Activated CD8-positive, alpha-beta memory T cell treated with anti-CD3 and anti-CD28 coated beads, Interleukin-2, amount 50 U/mL, for 4 hours (primary cell): ENCODE measurements at places on chromosomes 1 and 21.

DNA sequence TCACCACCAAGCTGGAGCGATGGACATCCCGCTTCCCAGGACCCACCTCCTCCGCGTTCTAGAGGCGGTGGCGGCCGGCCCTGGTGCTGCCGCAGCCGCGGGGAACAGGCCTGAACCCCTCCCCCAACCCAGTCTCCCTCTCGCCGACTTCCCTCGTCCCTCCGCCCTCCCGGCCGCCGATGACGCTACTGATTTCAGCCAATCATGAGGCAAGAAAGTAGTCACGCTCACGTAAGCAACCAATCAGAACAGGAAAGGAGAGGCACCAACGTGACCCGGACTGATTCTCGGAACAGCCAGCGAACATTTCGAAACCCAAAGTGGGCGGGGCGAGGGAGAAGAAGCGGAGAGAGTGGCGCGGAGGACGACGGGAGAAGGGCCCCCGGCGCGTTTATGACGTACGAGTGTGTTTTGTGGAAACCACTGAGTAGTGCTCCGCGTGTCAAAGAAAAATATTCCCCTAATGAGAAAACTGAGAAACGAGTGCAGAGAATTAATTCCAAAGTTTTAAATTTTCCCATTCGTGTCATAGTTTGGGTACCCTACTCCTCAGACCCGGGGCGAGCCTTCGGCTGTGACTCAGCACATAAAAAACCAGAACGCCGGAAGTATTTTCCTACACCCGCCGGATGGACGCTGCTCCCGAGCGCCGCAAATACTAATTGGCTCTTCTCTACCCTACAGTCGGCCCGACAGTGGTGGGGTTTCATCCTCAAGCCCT is at the start of gene NRDC:
NRDC (minus strand) TSS at position 112 of the 721 bp plus-strand sequence. CDS start 112 bp downstream, outside the sequence.
- peak; percentile 99 for DNase-seq

- DNase-seq, result no peak
These were observed 70.6 kb upstream of the CHRM3 start for GRCh38 chr1:239315631-239316217.

DNA sequence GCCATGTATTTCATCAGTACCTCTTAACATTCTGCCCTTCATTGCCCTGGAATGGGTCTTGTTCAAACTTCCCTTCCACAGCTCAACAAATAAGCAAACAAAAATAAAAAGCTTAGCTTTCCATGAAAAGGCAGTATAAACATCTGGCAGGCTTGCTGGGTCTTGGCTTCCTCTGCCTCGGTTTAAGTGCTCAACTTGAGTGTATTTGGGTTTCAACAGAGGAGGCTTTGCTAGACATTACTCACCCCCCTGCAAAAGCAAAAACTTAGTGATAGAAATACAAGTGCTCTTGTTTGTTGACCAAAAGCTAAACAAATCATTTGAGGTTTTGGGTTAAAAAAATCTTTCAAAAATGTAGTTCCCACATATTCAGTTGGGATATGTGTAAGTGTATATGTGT is 518.5 kb downstream of the PLPP3 start:
- no peak for DNase-seq

DNA sequence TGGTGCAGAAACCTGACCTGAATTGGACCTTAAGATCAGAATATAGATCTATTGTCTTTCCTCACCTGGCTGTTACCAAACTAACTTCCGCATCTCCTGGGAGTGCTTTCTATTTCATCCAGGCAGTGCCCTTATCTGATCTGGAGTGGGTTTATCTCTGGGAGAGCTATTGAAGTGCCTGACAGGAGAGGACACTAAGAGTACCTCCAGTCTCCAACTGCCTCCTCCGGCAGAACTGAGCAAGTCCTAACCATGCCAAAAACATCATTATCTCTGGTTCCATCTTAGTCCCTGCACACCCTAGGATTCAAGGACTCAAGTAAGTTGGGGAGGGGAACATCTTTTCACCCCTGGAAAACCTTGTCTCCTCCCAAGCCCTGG is 12.4 kb upstream of the KCNJ15 start:
- DNase-seq, result no peak

DNA sequence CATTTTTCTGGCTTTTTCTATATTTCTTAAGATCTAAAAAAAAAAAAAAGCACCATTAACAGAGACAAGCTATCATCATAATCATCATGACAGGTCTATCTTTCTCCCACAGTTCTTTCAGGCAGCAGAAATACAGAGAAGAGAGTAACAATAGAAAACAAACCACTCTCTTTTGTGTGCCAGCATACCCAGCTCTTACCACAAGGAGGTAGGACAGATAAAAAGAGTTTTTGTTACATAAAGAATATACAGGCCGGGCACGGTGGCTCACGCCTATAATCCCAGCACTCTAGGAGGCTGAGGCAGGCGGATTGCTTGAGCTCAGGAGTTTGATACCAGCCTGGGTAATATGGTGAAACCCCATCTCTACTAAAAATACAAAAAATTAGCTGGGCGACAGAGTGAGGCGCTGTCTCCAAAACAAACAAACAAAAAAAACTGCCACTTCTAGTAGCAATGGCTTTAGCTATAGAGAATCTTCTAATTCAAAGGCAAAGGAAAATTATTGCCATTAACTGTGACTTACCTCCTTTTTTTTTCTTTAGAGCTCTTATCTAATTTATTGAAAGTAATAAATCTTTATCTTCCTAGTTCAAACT is 39.7 kb downstream of the ANKRD13C start:
- DNase-seq, result no peak

DNA sequence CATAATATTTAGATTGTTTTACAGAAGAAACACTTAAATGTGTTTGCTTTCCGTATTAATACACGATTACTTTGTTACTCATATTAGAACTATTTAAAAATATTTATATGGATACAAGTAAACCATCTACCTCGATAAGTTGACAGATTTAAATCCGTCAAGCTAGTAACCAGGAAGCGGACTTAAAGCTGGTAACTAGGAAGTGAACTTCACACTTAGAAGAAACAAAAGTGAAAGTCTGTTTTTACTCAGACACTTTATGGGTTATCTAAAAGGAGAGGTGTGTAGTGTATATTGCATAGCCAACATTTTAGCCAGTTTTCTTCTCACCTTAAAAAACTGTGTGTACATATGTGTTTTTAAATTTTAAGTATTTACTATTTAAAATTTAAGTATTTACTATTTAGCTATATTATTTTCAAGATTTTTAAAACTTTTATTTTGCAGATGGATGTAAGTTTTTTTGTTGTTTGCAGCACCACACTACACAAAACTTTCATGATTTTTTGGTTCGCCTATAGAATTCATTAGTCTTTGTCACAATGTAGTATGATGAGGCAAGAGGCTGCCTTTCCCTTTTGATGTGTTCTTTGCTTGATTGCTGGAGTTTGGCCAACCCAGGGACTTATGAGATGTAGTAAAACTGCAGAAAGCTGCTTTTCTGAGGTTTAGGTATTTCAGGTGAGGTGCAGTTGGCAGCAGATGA is 2.7 kb downstream of the USP25 start:
- no peak for DNase-seq

DNA sequence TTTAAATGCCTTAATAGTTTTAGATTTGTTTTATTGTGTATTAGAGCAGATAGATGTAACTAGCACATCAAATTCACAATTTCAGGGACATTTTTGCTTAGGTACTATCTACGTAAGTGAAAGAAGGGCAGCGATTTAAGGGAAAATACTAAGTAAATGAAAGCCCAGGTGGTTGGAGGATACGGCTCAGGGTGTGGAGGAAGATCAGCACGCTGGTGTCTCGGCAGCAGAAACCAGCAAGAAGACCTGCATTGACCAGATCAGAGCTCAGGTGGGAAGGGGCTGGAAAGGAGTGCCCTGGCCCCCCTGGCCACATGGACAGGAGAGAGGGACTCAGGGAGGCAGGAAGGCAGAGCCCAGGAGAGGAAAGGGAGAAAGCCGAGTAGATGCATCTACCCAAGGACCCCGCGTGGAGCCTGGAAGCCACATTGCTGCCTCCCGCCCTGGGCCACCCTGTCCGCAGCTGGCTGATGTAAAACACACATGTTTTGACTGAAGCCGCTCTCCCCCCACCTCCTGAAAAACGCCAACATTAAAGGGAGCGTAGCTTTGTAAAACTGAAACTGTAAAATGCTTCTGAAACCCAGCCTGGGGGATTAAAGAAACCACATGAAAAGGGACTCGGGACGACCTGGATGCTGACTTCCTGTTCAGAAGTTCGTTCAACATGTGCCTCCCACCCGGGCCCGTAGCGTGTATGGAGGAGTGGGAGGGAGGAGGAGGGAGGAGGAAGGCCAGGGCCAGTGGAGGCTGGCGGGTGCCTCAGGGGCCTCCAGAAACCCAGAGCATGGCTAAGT is 72.6 kb upstream of the TARDBP start:
- no peak for DNase-seq

DNA sequence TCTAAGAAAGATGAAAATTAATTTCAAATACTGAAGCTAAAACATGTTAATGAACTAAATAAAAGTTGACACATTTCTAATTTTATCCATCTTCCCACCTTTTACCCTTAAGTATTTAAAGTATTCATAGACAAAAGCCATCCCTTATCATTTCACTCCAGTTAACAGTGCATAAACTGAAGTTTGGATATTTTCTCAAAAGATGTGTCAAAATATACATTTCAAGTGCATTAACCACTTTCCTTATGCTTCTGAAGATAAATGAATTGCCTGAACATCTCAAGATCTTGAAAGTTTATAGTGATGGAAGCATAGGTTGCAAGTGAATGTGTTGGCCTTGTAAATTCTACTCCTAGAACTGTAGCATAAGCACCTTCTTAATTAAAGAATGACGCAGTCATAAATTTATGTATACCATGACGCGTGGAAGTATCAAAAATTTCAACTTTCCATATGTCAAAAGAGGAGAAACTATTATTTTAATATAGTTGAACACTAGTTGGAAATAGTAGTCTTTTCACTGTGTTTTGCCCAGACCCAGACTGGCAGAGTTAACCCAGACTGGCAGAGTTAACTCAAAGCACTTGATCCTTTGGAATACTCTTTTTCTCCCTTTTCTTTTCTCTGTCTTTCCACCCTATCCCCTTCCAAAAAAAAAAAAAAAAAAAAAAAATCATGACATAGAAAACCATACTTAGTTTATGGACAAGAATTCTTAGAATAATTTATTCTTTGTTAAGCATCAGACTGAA is 282.6 kb upstream of the C1orf105 start:
- no peak for DNase-seq

DNA sequence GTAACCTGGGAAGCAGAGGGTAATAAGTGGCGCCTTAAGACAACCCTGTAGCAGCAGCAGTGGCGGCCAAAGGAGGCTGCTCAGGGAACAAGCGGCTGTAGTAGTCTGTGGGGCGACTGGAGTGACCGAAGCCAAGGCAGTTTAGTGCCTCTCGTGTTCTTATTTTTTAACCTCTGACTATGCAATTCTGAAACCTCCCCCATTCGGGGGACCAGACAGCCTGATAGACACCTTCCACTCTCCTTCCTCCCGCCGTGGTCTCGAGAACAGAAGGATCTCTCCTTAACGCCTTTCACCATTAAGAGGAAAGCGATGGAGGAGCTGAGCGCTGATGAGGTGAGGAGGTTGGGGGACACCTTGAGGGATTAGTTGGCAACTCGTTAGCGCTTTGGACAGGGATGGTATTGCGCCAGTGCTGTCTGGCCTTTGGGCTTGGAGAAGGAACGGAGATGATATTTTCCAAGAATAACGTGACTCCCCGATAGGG is 644 bp downstream of the UBE4B start:
- no peak for DNase-seq

DNA sequence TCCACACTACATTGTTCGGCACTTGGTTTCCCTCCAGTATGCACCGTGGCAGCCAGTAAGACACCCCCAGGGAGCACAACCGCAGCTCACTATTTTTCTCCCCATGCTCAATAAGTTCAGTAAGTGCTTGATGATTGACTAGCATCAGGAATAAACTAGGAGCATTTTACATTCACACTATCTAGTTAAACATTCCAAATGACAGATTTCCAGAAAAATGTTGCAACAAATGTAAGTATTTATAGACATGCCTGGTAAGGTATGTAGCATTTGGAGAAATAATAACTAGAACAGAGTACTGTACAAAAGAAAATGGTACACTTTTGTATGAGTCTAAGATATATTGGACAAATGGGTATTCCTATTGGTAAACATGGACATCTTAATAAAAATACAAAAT is 92.9 kb downstream of the SLC45A1 start:
- no peak for DNase-seq

- no peak for DNase-seq
These were observed 125.1 kb downstream of the MRPS6 start for GRCh38 chr21:34198231-34199120.

GRCh38 chr1:112030157-112030556 is 40.7 kb upstream of the KCND3 start:
- DNase-seq, result no peak

- peak; percentile 33 for DNase-seq
These were observed 251.6 kb downstream of the AKT3 start for GRCh38 chr1:243598433-243598832.

- no peak for DNase-seq
These were observed 2.3 kb upstream of the CELA2A start for GRCh38 chr1:15454256-15454655.

- no peak for DNase-seq
These were observed 30.1 kb upstream of the PLD5 start for GRCh38 chr1:242554577-242554976.

DNA sequence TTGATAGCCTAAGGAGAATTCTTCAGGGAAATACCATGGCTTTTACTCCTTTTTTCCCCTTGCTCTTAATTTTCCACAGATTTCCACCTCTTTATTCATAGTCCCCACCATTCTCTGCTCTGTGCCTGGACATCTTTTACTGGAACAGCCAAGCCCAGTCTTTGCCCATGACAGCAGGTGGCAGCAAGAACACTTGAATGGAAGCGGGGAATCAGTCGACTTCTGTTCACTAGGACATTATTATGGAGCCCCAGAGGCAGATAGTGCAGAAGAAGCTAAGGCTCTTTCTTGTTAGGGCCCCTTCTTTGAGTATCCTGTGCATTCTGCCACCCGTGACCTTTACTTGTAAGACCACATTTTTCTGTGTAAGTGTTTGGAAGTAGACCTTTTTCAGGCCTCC is 6.3 kb downstream of the OR14I1 start:
- no peak for DNase-seq

GRCh38 chr1:157047062-157047410 is 1.5 kb upstream of the ARHGEF11 start:
- DNase-seq, result no peak

DNA sequence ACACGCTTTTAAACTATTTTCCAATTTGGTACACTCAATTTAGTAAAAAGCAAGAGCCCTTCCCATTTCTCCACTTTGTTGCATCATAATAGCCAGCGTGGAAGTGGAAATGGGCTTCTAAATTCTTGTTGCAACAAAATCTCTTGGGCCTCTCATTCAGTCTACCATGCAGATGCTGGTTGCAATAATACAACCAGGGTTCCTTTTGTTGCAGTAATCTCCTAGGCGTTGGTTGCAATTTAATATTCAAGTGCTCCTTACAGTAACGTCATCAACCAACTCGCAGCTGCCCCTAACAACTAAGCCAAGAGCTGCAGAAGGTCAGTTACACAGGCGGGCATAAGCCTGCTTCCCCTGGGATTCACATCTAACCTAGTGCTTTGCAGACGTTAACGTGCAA is 2.7 kb upstream of the HDGF start:
- no peak for DNase-seq

GRCh38 chr1:162847839-162848453 is 13.0 kb downstream of the CCDC190 start:
- peak; percentile 83 for DNase-seq

- DNase-seq, result no peak
These were observed 68.5 kb upstream of the ZBTB18 start for GRCh38 chr1:243982447-243983018.

- DNase-seq, result no peak
These were observed 34.7 kb downstream of the RGSL1 start for GRCh38 chr1:182484531-182485257.

GRCh38 chr1:14392161-14392858 is 206.2 kb upstream of the KAZN start:
- no peak for DNase-seq

GRCh38 chr1:15948595-15949452 is 27.1 kb downstream of the ZBTB17 start:
- DNase-seq, result peak; percentile 47
